ENCODE measurements at places on chromosomes 7 and 10.
A peak's percentile ranks its signal among the peaks of the same experiment; 100 is the strongest.

DNA sequence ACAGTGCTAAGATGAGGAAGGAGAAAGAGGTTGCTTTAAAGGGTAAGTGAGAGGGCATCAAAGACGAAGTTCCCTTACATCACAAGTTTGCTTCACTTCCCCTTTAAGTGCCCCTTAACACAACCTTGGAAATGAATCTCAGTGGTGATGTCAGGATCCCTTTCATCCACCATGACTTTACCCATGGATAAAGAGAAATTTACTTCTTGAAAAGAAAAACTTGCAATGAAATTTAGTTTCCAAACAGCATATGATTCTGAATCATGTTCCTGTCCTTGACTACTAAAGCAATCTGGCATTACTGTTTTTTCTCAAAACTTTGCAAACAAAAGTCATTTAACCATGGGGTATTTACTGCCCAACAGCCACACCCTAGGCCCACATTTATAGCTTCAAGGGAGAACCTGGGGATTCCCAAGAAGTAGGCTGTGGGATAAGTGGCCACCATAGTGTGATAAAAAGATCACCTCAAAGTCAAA is 135.9 kb downstream of the ITGB8 start:
- DNase-seq: no peak

DNA sequence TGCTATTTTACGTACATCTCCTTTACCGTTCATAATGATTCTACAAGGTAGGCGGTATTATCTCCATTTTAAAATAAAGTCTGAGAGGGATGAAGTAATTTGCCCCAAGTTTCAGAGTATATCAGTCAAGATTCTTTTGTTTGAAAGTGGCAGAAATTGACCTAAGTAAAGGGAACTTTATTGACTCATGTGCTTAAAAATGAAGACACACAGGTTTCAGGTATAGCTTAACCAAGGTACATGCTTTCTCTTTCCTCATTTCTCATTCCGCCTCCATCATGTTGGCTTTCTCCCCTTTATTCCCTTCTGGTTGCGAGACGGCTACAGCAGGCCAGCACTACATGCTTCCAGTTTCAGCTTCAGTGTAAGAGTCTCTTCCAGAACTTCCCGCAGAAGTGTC is 77.5 kb downstream of the NOC3L start:
- DNase-seq: no peak

GRCh38 chr7:126774077-126774476 is 478.7 kb downstream of the GRM8 start:
- DNase-seq: no peak

- DNase-seq: no peak
Measured at GRCh38 chr10:112313911-112314310, 30.7 kb downstream of the TECTB start.

DNA sequence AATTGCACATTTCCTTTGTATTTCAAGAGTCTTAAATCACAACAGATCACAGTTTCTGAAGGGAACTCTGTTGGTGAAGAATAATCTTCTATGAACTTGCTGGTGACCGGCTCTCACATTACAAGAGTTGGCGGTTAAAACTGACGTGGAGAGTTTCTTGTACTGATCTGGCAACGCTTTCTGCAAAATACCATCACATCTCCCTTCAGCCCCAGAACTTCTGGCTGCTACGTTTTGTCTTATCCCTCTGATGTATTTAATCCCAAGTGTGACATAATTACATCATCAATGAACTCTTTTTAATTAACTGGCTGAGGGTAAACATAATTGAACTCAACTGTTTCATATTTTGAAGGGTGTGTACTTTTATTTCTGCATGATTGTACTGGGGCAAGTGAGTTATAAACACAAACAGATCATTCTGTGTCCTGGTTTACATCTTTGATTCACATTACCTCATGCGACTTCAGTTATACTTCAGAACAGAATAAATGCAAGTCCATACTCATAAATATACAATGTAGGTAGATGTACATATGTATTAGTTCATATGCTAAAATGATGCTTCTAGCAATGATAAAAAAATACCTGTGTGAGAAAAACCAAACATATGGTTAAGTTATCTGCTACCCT is 105.1 kb upstream of the NPVF start:
- DNase-seq: no peak

GRCh38 chr7:4026941-4027486 is 655.1 kb upstream of the FOXK1 start:
- no peak for DNase-seq

DNA sequence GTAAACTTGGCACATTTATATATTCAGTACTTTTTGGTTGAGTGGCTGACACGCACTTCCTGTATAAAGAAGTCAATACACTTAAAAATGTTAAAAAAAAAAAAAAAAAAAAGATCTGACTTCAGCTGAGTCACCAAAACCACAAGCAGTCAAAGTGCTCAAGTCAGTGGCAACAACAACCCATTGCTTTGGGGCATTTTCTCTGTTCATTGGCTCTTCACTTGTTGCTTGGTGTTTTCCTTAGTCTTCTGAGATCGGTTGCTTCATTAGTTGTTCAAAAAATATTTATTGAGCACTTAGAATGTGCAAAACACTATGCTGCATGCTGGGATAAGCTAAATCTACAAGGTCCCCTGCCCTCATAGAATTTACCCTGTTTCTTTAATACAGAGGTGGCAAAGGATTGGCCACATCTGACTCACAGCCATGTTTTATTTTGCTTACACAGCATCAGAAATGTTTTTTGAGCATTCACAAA is 63.7 kb downstream of the ZNRF2 start:
- peak; percentile 5 for DNase-seq

DNA sequence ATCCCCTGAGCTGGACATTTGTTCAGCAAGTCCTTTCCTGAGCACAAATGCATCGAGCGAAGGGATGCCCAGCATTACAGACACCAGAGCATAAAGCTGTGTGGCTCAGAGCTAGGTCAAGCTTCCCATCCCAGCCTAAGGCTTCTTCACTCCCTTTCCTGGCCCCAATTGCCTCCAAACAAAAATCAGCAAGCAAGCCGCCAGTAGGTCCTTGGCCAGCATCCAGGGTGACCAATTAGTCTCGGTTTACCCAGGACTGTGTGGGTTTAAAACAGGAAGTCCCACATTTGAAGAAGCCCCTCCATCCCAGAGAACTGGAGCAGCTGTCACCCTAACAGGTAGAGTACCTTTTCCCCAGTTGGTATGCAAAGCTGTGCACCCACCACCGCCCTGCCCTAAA is 51.2 kb downstream of the PRKAG2 start:
- DNase-seq: no peak

DNA sequence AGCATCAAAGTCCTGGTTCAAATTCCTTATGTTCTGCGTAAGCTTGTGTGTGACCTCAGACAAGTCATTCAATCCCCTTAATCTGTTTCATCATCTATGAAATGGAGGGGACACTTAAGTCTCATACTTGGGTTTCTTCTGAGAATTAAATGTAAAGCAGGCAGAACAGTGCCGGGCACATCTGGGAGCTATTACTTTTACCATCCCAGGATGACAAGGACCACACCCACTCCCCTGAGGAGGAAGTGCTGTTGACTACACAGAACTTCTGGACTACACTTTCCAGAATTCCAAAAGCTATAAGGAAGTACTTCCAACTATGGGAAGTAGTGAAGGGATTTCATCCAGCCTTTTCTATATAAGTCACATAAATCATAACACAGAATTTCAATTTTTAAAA is 294.9 kb downstream of the IPMK start:
- DNase-seq: no peak

DNA sequence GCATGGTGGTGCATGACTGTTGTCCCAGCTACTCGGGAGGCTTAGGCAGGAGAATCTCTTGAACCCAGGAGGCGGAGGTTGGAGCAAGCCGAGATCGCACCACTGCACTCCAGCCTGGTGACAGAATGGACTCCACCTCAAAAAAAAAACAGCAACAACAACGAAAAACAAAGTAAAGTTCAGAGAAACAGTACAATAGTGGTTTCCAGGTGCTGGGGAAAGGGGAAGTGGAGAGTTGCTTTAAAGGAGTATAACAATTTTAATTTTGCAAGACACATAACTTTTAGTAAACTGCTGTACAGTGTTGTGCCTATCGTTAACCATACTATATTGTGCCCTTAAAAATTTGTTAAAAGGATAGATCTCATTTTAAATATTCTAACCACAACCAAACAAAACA is 662.7 kb upstream of the POT1 start:
- DNase-seq: no peak

GRCh38 chr7:113071465-113071864 is 15.2 kb downstream of the GPR85 start:
- DNase-seq: no peak

DNA sequence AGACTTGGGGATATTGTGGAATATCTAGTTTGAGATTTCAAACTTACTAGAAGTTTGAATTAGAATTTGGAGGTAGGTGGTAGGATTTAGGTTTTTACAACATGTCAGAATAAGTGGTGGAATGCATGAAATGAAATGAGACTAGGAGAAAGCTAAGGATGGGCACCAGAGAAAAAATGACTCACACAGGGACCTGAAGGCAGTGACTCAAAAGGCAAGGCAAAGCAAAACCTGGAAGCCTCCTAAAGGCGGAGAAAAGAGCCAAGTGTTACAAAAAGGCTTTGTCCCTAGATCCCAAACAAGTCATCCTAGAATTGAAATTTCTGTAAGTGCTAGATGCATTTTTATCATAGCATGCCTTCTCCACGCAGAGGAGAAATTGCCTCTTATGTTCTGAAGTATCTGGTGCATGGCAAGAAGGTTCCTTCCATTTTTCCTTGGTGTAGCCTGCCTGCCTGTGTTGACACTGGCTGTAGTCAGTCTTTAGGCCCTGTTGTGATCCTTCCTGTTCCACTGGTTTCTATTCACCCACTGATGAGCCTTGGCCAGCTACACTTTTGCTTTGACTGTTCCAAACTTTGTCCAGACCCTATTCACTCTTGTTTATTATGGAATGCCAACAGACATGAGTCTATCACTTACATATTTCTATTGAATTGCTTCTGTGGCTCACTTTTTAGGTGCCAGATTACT is 109.3 kb downstream of the ETV1 start:
- DNase-seq: no peak

DNA sequence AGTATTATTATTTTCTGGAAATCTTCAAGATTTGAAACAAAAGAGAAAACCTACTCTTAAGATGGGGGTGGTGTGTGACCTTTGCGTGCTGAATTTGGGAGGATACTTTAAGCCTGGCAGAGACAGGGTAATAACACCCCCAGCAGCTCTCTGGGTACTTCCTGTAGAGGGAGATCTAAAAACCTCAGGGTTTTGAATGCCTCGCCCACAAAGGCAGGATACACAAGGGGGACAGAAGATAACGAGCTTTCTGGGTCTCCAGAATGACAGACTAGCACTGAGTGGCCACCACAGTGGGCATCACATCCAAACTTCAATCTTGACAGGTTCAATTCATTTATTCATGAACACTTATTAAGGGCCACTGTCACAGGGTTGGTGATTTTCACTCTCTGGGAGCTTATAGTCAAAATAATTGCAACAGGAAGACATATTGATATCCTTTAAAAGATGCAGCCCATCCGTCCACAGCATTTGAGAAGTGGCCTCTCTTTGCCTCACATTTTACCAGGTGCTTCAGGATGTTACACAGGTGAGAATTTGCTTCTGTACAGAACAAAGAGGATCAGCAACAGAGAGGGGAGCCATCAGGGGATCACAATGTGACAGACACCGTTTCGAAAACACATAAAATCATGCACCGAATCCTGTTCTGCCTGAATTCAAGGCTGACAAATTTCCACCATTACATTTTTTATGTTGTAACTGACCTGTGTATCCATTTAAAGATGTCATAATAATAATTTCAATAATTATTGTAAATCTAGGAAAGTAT is 14.3 kb downstream of the CPA1 start:
- peak; percentile 68 for DNase-seq

DNA sequence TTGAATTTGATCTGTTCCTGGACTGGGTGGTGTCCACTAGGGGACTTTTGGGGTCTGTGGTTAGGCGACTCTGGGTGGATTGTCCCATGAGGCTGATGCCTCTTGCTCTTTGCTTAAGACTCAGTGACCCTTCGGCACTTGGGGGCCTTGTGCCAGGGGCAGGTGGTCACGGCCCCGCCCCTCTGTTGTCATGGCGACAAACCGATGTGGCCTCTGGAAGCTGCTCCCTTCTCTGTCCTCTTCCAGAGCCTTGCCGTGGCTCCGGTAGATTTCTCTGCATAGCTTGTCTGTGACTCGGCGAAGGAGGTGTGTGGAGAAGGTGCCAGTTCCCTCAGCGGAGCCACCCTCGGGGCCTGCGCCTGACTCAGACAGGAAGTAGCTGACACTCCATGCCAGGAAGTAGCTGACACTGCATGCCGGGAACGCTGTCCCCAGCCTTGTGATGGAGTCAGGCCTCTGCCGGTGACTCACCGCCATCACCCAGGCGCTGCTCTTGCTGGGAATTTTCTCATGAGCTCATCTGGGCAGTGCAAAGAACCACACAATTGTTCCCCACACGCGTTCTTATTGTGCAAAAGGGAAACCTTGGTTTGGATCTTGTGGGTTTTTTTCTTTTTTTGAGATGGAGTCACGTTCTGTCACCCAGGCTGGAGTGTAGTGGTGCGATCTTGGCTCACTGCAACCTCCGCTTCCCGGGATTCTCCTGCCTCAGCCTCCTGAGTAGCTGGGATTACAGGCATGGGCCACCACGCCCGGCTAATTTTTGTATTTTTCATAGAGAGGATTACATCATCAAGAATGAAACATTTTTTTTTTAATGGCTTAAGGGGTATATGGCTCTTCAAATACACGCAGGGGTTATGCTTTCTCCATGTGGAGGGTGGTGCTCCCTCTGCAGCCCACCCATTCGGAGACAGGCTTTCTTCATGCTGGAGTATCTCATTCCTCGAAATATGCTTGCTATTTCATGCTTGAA is 72.6 kb downstream of the PFKFB3 start:
- DNase-seq: no peak

DNA sequence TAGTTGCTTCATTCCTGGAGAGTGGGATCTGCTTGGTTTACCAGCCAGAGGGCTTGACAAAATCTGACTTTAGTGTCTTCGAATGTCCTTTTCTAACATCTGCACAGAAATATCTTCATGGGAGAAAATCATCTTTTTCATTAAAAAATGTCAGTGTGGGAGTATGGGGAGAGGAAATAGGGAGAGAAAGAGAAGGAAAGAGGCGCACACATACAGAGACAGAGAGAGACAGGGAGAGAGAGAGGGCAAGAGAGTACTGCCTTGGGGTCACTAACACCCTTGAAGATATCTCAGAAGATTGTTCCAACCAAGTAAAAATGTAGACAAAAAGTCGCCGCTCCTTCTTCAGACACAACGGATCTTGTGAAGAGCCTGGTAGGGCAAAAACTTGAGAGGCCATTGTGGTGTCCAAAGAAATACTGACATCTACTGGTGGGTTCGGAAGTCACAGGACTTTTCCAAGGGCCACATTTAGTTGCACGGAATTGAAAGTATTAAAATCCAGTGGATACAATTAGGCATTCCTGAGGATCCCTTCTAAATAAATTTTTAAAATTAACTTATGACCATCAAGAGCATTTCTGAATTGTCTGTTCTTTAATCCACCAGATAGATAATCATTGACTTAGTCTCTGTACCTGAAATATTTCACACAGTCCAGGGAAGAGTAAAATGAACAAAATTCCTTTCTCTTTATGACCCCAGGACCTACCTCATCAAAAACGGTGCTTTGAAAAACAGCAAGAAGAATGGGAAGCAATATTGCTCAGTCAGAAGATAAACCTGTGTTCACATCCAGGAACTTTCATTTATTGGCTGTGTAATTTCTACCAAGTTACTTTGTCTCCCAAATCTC is 29.7 kb downstream of the VIM start:
- no peak for DNase-seq

GRCh38 chr10:133465950-133466474 is 12.3 kb downstream of the SCART1 start:
- no peak for DNase-seq

GRCh38 chr10:73964743-73965142 is 33.2 kb upstream of the VCL start:
- DNase-seq: no peak

GRCh38 chr7:92325858-92326257 is 80.1 kb downstream of the ANKIB1 start:
- no peak for DNase-seq

Data from DMS79 (cell line).